ENCODE measurements at places on chromosomes 6 and 20.

DNA sequence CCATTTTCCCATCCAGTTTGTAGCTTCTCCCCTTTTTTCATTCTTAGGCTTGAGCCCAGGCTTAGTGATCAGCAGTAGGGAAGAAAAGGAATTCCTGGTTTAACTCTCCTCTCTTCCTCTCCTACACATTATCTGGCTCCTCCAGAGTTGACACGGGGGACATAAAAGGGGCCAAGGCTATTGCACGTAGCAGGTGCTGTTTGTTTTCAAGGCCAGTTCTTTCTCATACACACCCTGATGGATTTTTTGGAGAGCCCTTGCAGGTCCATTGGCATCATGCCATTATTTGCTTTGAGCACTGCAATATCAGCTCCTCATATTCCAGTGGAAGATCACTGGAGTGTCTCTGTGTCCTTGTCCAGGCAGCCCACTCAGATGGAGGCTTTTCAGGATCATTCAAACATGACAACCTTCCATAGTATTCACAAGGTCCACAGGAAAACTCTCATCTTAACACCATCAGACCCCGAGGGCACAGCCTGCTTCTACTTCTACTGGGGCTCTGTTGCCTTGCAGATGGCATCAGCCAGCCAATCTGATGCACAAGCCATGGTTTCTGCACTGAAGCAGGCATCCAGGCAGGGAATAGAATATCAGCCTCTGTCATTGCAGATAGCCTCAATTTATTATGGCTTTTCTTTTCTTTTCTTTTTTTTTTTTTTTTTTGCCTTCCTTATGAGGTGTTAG lies 18.8 kb downstream of the PLCB4 start:
- no peak for DNase-seq

DNA sequence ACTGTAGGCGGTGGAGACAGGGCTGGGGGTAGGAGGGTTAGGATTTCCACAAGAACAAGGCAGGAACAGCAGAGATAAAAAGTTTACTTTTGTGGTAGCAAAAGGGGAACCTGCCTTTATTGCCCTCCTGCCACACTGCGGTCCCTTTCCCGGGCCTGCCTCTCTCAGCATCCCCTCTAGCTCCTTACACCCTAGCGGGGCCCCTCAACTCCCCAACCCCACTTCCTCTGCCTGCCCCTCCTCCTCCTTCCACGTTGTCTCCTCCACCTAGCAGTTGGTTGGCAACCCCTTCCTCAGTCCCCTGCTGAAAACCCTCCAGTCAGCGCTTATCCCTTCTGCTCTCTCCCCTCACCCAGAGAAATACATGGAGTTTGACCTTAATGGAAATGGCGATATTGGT lies 714 bp downstream of the AIF1 start:
- no peak for DNase-seq

GRCh38 chr6:166556863-166557322 lies 29.6 kb downstream of the RAMACL start:
- DNase-seq, result peak; percentile 96

DNA sequence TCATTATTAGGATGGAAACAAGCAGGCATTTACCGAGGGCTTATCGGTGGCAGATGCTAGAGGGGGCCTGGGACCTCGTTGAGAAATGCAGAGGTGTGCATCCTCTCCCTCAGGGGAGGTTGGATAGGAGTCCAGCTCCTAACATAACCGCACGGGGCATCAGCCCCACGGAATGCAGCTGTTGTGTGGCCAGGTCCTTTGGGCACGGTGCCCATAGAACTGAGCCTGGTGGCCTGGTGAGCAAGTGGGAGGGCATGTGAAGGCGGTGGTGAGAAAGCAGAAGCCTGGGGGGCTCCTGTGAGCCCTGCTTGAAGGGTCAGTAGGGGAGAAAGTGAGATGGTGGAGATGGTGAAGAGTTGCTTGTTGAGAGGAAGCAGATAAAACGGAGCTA lies 143.7 kb downstream of the CDH26 start:
- no peak for DNase-seq

GRCh38 chr6:13573669-13574110 lies 711 bp upstream of the SIRT5 start:
- DNase-seq, result peak; percentile 81

DNA sequence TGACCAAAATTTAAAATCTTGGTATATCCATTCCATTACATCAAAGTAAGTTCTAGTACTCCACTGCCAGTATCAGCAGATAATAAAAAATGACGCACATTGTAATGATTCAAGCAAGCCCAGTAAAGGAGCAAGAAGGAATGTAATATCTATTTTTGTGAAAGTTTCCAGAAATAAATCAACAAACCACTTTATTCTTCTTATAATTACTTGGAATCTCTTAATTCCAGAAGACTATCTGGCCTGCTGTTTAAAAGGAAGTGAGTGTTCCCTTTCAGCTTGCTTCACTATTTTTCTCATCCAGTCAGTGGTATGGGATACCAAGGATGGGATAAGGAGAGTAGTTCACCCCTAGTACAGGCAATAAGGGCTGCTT lies 42.2 kb upstream of the DSE start:
- no peak for DNase-seq

DNA sequence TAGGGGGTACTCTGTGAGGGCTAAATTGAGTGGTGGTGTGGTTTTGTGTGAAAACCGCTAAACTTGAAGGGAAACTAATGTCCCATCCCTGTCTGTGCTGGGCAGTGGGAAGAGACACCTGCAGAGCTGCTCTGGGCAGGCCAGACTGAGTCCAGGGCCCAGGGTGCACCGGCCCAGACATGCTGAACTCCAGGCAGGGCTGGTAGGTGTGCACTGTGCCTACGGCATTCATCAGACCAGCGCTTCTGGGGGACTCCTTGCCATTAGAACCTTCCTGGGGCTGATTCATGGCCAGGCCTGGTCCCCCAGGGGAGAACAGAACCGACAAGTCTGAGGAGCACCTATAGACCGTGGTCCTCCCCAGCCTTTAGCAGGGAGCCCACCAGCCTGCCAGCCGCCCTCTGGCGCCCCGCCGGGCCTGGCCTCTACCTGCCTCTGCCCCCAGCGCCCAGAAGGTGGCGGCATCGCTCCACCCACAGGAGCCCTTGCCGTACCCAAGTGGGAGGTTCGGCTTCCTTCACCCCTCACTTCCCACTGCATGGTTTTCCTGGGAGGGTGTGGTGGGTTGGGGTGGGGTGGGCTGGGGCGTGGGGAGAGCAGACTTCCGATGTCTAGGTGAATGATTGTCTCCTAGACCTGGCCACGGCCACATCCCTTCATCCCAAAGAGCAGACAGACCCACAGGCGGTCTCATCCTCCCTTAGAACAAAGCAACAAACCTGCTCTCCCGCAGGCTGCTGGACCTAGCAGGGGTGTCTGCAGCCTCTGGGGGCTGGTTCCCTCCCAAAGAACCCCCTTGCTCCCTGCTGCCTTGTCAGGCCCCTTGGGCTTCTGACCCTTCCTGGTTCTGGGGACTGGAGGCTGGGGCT lies 15.5 kb downstream of the CCDC167 start:
- DNase-seq, result no peak

- no peak for DNase-seq
Observed at GRCh38 chr6:27092316-27092692, 155.2 kb upstream of the PRSS16 start.

GRCh38 chr6:13526727-13527670 lies 39.6 kb upstream of the GFOD1 start:
- peak; percentile 73 for DNase-seq

DNA sequence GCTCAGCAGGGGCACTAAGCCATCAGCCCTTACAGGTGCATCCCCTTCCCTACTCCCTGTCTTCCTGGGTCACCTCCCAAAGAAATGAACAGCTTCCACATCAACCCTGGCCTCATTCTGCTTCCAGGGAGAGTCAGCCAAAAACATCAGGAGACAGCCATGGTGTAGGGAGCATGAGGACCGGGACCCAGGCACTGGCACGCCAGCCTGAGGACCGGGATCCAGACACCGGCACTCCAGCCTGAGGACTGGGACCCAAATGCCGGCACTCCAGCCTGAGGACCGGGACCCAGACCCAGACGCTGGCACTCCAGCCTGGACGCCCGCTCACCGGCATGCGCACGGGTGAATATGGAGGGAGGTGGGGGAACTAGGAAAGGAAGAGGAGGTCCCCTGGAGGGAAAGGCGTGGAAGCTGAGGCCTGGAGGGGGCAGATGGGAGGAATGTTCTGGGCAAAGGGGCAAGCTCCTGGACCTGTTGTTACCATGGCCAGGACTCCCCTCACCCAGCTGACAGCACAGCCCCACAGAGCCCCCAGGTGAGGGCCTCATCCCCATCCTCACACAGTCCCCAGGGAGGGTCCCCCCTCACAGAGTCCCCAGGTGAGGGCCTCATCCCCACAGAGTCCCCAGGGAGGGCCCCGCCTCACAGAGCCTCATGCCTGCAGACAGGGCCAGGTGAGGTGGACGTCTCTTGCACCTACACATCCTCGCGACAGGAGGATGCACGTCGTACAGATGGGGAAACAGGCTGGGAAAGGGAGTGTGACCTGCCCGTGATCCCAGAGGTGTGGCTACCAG lies 26.0 kb upstream of the MRGBP start:
- no peak for DNase-seq

- no peak for DNase-seq
Observed at GRCh38 chr6:161254464-161255253, 19.2 kb downstream of the AGPAT4 start.

DNA sequence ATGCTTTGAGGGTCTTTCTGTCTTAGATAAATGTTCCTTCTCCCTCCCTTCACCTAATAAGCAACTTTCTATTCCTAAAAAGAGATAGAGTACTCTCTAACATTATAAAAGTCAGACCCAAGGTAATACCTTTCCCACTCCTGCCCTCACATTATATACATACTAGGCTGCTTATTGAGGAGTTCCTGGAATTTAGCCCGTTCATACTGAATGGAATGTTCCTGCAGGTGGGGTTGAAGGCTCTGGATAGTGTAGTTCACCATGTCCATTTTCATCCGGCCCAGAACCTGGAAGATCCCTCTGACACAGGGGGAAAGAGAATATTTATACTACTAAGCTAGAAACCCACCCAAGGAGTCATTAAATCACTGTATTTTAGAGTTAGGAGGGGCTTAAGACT lies 20.4 kb downstream of the TCP11 start:
- DNase-seq, result no peak

- DNase-seq, result no peak
Observed at GRCh38 chr6:56796196-56796532, 153.5 kb upstream of the DST start.

DNA sequence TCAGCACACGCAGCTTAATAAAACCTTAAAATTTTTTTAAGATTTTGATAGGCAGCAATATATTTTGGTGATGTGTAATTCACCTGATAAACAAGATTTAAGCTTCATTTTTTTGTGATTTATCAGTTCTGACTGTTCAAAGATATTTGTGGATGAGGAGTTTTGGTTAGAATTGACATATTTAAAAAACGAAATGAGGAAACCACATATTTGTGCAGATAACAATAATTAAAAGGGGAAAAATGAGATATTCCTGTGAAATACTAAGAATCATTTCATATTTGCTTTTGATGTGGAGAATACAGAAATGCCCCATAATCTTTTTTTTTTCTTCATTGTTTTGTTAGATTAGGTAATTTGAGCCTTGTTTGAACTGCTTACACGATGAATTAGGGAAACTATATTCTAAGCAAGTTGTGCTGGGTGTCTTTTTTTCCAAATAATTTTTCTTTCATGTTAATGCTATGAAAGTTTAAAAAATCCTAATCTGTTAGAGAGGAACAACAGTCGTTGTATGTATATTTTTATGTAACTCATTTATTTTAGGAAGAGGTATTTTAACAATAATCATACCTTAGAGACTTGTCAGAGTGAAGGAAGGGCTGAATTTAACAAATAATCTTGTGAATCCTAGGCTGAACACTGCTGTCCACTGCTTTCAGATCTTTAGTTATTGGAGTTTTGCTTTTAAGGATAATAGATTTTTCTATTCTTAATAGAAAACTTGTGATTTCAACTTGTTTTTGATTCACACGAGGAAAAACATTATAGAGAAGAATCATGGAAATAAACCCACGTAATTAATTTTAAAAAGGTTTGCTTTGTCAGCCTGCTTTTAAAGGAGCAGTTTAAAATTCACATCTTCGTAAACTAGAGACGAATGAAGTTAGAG lies 4.0 kb downstream of the ARID1B start:
- no peak for DNase-seq

- DNase-seq, result no peak
Observed at GRCh38 chr6:160139420-160139851, 17.8 kb downstream of the SLC22A1 start.

GRCh38 chr6:26006086-26006939 lies 43.7 kb downstream of the TRIM38 start:
- no peak for DNase-seq

GRCh38 chr6:149906405-149906804 lies 8.5 kb upstream of the RAET1E start:
- no peak for DNase-seq

DNA sequence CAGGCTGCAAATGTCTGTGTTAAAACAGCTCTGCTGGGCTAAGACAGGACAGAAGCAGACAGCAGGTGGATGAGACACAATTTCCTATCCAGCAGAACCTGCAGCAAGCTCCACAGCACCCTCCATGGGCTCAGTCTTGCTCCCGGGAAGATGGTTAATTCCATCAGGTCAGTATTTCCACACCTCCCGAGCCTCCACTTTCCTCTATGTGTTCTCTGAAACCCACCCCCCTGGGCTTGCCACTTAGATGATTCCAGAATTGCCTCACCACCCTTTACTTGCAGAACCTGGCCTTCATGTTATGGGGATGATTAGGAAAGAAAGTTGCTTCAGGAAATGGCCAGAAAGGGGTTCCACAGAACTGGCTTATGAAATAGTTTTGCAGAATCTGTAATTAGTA lies 43.8 kb downstream of the ERMARD start:
- no peak for DNase-seq
